Choroid plexus epithelial cell (primary cell): ENCODE measurements at places on chromosomes 1 and 21.

GRCh38 chr1:7534061-7534825, 236.9 kb upstream of the VAMP3 start:
- no peak for DNase-seq

- no peak for DNase-seq
These were observed 86.0 kb downstream of the UBIAD1 start for GRCh38 chr1:11358984-11359383.

DNA sequence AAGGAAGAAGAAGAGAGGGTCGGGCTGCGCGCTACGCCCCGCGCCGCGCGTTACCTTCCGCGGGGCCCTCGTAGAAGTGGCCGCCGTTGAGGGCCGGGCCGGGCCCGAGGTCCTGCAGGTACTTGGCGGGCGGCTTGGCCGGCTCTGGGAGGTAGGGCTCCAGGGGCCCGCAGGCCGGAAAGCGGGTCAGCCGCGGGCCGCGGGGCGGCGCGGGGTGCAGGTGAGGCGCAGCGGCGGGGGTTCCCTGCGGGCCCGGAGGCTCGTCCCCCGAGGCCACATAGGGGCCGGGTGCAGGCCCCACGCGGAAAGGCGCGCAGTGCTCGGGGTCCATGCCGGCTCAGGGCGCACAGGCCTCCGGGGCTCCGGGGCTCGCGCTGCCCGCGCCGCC, 196 bp downstream of the ALX3 start:
- no peak for DNase-seq

- DNase-seq, result no peak
These were observed 138.4 kb upstream of the DSCAM start for GRCh38 chr21:40985370-40985769.

DNA sequence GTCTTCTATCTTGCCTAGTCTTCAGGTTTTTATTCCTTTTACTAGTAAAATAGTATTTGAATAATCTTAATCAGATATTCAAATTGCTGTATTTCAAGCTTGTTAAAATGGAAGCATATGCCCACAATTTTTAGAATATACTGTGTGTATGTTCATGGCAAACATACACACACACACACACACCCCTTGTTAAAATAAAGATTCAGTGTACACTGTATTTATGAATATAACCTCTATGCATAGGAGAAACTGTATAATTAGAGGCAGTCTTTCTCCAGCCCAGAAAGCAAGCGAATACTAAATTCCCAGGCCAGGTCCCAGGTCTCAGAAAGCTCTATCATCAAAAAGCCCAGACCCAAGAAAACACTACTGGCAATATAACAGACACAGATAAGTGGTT, 57.8 kb downstream of the JAK1 start:
- DNase-seq, result no peak

DNA sequence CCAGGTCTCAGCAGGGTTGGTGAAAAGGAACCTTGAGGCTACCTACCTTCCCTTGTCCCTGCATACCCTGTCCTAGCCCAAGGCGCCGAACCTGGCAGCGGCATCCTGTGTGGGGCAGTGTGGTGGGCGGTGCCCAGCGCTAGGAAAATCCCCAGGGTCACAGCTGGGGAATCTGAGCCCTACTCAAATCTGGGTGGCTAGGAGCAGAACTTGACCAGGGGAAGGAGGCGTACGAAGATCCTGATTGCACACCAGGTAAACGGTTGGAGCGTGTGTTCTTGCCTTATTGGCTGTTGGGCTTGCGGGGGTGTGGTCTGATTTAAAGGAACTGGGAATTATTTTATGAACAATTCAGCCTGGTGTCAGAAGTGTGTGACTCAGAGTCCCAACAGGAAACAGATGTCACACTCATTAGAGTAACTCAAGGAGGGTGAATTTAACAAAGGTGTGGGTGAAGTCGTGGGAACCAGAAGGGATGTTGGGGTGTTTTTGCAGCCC, 118.6 kb downstream of the LRIG2 start:
- DNase-seq, result no peak

GRCh38 chr1:112992780-112993179, 36.8 kb upstream of the SLC16A1 start:
- no peak for DNase-seq

DNA sequence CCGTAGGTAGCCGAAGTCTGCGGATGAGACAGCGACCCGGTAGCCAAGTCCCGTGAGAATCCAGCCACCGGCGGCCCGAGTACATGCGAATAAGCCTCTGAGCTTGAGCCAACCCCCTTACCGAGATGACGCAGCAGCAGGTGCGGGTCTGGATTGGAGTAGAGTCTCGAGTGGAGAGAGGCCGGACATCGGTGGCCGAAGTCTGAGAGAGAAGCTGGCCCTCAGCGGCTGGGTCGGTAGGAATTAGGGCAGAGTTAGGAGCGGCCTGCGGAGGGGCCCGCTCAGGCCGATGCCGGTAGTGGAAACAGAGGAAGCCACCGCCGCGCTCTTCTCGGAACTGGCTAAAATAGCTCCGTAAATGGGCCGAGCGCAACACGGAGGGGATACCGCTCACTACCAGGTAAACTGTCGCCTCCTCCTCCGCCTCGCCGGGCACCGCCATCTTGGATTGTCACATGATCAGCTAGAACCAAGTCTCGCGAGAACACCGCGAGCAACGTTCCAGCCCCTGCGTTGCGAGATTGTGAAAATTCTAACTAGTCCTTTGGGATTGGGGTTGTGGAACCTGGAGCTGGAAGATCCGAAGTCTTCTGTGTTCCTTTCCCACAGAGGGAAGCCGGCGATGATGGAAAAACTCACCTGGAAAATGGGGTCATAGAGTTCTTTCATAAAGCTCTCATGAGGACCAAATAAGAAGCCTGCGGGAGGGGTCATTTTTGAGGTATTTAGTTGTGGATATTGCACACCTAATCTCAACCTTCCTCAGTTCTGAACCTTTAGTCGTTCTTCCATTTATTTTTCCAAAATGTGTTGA, at the start of gene GPATCH3:
Gene GPATCH3 (minus strand): TSS at position 467 of the 814 bp plus-strand sequence. CDS start 25 bp downstream, at position 442.
- peak; percentile 96 for DNase-seq

- DNase-seq, result no peak
These were observed 251.4 kb downstream of the MATN1 start for GRCh38 chr1:30472009-30472408.

- peak; percentile 99 for DNase-seq
These were observed at the start of gene KHDRBS1 for GRCh38 chr1:32013386-32014198. Gene KHDRBS1 (plus strand): TSS chr1:32013868. CDS start chr1:32013996, 128 bp downstream.

DNA sequence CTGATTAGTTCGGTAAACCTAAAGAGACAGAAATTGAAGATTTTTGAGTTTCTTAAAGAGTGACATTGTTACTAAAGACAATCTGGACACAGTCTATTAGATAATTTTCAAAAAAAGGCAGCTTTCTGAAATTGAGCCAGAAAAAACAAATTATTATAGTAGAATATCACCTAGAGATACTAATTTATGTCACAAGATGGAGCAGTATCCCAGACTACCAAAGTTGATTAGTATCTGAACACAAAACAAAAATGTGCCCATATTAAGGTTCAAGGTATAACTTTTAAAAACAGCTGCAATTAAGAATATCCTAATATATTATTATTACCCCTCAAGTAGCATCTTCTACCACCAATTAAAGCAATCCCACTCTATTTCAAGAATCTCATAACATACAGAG, 40.5 kb upstream of the SYT2 start:
- DNase-seq, result peak; percentile 17

DNA sequence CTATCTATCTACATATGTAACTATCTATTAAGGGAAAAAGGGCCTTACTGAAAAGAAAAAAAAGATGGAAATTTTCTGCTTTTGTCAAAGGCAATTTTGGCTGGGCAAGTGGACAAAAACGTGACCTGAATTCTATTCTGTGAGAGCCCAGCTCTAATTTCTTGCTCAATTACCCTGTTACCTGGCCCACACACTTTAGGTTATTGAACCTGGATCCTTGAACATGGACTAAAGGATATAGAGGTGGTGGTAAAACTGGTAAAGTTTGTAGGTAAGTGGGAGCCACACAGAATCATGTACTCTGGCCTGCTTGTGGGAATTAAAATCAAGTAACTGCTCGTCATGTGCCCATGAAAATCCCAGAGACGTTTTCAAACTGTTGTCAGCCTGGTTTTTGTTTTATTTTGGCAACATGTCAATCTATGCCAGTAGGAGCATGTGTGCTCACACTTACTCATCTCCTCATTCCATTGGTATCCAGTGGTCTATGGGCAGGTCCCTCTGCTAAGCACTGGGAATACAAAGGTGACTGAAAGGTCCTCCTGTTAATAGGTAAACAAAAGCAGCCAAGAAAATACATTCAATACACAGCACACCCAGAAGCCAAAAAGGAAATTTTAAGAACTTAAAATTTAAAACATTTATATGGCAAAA, 113.7 kb upstream of the WARS2 start:
- DNase-seq, result peak; percentile 20

GRCh38 chr1:8307628-8308027, 10.3 kb upstream of the SLC45A1 start:
- no peak for DNase-seq

- DNase-seq, result no peak
These were observed 74.3 kb upstream of the FAM3B start for GRCh38 chr21:41242238-41242829.

GRCh38 chr21:39000496-39000895, 182.8 kb downstream of the PSMG1 start:
- DNase-seq, result no peak

DNA sequence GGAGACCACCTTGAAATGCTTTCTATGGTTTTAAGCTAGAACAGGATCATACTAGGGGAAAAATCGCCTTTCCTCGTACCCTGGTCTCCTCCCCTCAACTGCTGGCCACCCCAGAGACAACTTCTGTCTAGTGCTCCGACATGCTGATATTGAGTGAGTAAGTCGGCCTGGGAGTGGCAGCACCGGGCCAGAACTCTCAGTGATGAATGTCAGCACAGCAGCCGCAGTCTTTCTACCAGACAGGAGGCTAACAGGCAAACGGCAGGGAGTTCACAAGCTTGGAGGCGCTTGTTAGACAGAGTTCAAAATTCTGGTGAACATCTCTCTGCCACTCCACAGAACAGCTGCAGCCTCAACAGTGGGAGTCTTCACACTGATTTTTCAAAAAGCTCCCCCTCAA, 716.9 kb downstream of the ADGRL2 start:
- peak; percentile 54 for DNase-seq

- no peak for DNase-seq
These were observed 38.2 kb downstream of the SYF2 start for GRCh38 chr1:25194054-25194453.

GRCh38 chr1:119139403-119139802, 1.1 kb downstream of the WARS2 start:
- DNase-seq, result no peak

GRCh38 chr1:197619008-197619640, 156.2 kb downstream of the DENND1B start:
- peak; percentile 50 for DNase-seq

DNA sequence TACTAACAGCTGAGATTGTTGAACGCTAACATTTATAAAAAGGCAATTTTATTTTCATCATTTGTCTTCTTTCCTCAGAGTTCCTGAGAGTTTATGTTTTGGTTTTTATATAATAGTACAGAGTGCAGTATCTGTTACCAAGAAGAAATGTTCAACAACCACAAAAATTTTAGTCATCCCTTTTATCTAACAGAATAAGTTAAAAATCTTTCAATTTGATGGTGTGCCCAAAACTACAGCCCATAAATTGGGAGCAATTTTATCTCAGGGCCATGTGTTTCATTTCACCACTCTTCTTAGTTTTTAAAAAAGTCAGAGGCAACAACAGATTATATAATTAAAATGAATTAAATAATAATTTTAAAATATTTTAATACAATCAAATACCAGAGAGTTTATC, 37.1 kb downstream of the NEXN start:
- DNase-seq, result peak; percentile 63

DNA sequence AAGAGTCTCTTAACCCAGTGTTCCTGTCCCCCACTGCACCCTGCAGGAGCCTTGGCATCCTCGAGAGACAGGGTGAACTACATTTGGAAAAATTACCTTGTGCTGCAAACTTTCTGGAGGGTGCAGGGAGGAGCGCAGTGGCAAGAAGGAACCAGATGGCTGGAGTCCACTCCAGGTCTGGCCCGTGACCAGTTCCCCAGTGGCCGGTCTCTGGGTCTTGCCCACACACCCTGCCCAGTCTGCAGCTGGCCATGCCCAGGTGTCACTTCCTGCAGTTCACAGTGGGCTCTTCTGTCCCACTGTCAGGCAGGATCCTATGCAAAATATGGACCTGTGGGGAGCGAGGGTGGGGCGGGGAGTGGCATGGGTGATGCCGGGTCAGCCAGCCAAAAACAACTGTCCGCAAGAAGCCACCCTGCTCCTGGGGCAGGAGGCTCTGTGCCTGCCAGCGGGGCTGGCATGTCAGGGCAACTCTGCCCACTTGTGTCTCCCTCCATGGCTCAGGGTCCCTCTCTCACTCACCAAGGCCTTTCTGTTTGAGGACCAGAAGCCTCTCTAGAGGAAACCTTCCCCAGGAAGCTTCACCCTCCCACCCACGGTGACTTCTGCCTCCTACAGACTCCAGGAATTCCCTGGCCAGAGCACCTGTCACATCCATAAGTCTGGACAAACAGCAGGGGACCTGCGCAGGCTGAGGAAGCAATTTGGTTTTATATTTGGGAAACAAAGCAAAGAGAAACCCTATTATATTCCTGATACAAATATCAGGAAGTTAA, 55.6 kb downstream of the KIF21B start:
- no peak for DNase-seq

- peak; percentile 48 for DNase-seq
These were observed 99.2 kb downstream of the LHX8 start for GRCh38 chr1:75233302-75233929.

GRCh38 chr1:98766255-98766654, 104.7 kb downstream of the SNX7 start:
- DNase-seq, result no peak
